ENCODE measurements at places on chromosomes 7 and 10. TPM values are rescaled to one million over a fixed set of nuclear protein-coding genes. Genes with fewer than 3 reads are reported as not detected.

- no peak for DNase-seq
- no peaks in the 10 kb centered on the region for H3K36me3 ChIP-seq
- no peak overlapping the region for H3K27ac ChIP-seq
- H3K4me1 ChIP-seq: no peaks in the 10 kb centered on the region
- no peaks in the 10 kb centered on the region for H3K27me3 ChIP-seq
These were observed 610.7 kb downstream of the DNAJB6 start for GRCh38 chr7:157947504-157947903.

- H3K36me3 ChIP-seq: no peaks in the 10 kb centered on the region
- H3K4me3 ChIP-seq: no peak overlapping the region
- no peaks in the 10 kb centered on the region for H3K4me1 ChIP-seq
- no peak for DNase-seq
These were observed 842.5 kb downstream of the GRID1 start for GRCh38 chr10:85524001-85524666.

- H3K27me3 ChIP-seq: peaks cover 22% of the 10 kb centered on the region
- H3K36me3 ChIP-seq: no peaks in the 10 kb centered on the region
- no peak overlapping the region for H3K27ac ChIP-seq
- H3K4me1 ChIP-seq: peaks cover 10% of the 10 kb centered on the region
These were observed 127.4 kb upstream of the FAM20C start for GRCh38 chr7:64916-65341.

GRCh38 chr10:113524539-113525490, 28.0 kb upstream of the HABP2 start:
- no peak for DNase-seq
- peaks cover 21% of the 10 kb centered on the region for H3K27me3 ChIP-seq
- no peaks in the 10 kb centered on the region for H3K36me3 ChIP-seq
- H3K4me1 ChIP-seq: no peaks in the 10 kb centered on the region
- no peak overlapping the region for H3K4me3 ChIP-seq
- H3K27ac ChIP-seq: no peak overlapping the region

- no peak overlapping the region for H3K27ac ChIP-seq
- H3K4me3 ChIP-seq: no peak overlapping the region
- H3K4me1 ChIP-seq: no peaks in the 10 kb centered on the region
- no peak for DNase-seq
- H3K36me3 ChIP-seq: no peaks in the 10 kb centered on the region
These were observed 473.7 kb downstream of the TYW1 start for GRCh38 chr7:67470256-67470751.

- no peak for DNase-seq
- no peaks in the 10 kb centered on the region for H3K4me1 ChIP-seq
- no peak overlapping the region for H3K27ac ChIP-seq
- H3K27me3 ChIP-seq: no peaks in the 10 kb centered on the region
These were observed 163.5 kb downstream of the SKAP2 start for GRCh38 chr7:26700893-26701292.

DNA sequence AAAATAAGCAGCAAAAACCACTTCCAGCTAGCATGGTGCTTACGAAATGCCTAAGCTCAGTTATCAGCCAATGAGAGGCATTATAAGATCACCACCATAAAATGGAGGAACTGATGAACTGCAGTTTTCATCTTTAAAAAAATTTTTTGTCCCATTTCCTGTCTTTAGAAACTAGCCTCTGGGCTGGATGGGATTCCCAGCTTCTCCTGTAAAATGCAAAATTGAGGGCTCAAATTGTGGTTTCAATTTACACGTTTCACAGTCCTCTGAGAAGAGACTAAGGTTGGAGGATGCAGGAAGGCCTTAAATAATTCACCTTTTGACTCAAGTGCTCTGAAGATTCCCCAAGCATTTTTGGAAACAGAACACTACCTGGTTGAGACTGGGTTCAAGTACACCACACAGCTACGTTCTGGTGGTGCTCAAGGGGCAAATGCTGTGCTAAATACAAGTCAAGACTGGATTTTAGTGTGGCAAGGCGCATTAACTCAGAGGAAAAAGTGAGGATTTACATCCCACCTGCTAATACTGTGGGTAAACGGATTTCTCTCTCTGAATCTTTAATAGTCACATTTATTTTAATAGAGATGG, 951 bp downstream of the ZNF25 start:
- H3K4me3 ChIP-seq: peak overlapping the region; percentile 96
- peak; percentile 6 for DNase-seq
- H3K27ac ChIP-seq: peak overlapping the region; percentile 97
- no peaks in the 10 kb centered on the region for H3K27me3 ChIP-seq
- H3K36me3 ChIP-seq: no peaks in the 10 kb centered on the region
- peaks cover 13% of the 10 kb centered on the region for H3K4me1 ChIP-seq

DNA sequence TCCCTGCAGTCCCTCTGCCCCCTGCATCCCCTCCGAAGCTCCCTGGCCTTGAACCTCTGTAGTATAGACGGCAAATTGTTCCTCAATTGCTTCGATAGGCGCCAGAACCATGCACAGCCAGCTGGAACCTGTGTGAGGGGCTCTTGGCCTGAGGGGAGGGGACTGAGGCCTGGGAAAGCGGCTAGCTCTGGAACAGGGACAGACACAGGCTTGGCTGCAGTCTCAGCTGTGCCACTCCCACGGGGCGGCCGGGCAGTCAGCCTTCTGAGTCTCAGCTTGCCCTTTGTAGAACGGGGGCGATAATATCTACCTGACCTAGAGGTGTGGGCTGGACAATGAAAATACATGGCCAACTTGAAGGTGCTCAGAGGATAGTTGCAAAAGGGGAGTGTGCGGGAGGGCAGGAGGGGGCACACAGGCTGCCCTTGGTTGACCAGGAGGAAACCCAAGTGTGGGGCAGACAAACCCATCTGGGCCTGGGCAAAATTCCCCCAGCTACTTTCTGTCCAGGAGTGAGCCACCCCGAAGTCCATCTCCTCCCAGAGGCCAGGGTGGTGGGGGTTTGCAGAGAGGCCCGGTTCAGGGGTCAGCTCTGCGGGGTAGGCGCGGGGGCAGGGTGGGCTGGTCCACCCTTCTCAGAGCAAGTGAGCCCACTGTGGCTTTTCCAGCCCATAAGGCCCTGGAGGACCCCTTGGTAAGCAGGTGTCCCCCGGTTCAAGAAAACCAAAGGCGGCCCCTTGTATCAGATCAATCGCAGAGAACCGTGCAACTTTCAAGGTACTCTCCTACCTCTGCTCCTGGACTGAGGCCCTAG, 4.6 kb downstream of the CRYGN start:
- no peaks in the 10 kb centered on the region for H3K36me3 ChIP-seq
- H3K4me3 ChIP-seq: no peak overlapping the region
- H3K27me3 ChIP-seq: peaks cover 33% of the 10 kb centered on the region
- H3K4me1 ChIP-seq: peaks cover 9% of the 10 kb centered on the region

- DNase-seq: no peak
- H3K4me3 ChIP-seq: no peak overlapping the region
- no peak overlapping the region for H3K27ac ChIP-seq
- no peaks in the 10 kb centered on the region for H3K27me3 ChIP-seq
These were observed 164.9 kb downstream of the NSUN6 start for GRCh38 chr10:18486438-18486837.

- no peaks in the 10 kb centered on the region for H3K27me3 ChIP-seq
- no peak overlapping the region for H3K4me3 ChIP-seq
- no peak for DNase-seq
- H3K36me3 ChIP-seq: no peaks in the 10 kb centered on the region
- H3K27ac ChIP-seq: no peak overlapping the region
These were observed 114.7 kb downstream of the ODAD2 start for GRCh38 chr10:27884185-27884641.

DNA sequence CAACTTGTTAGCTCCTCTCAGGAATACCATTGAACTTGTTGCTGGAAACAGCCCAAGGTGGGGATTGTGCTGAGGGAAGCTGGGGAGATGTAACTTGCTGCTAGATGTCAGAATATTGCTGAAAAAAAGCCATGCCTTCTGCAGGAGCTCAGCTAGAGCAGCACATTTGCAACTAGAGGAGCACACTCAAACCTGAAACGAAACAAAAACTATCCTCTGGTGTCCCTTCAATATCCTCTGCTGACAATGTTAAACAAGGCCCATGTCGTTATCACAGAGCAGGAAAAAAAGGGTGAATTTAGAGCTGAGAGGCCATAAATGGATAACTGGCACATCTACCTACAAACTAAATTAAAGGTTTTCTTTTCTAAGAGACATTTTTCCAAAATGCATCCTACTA, 53.7 kb upstream of the MACC1 start:
- no peaks in the 10 kb centered on the region for H3K36me3 ChIP-seq
- H3K4me3 ChIP-seq: no peak overlapping the region
- no peak for DNase-seq
- H3K4me1 ChIP-seq: no peaks in the 10 kb centered on the region
- H3K27ac ChIP-seq: no peak overlapping the region

- no peak overlapping the region for H3K27ac ChIP-seq
- no peak for DNase-seq
- H3K4me1 ChIP-seq: no peaks in the 10 kb centered on the region
These were observed 4.3 kb downstream of the ANKRD1 start for GRCh38 chr10:90916392-90917237.

GRCh38 chr7:25520516-25520915, 292.2 kb upstream of the NPVF start:
- no peak overlapping the region for H3K4me3 ChIP-seq
- no peak for DNase-seq
- no peak overlapping the region for H3K27ac ChIP-seq
- H3K4me1 ChIP-seq: peaks cover 17% of the 10 kb centered on the region
- no peaks in the 10 kb centered on the region for H3K36me3 ChIP-seq
- H3K27me3 ChIP-seq: peaks cover 10% of the 10 kb centered on the region

GRCh38 chr10:76878514-76878913, 759.1 kb downstream of the KCNMA1 start:
- no peak overlapping the region for H3K4me3 ChIP-seq
- H3K27ac ChIP-seq: no peak overlapping the region
- H3K4me1 ChIP-seq: peaks cover 22% of the 10 kb centered on the region

- H3K27me3 ChIP-seq: peaks cover 63% of the 10 kb centered on the region
- DNase-seq: no peak
- no peaks in the 10 kb centered on the region for H3K36me3 ChIP-seq
These were observed 167.2 kb downstream of the FRMD4A start for GRCh38 chr10:14163377-14164086.

DNA sequence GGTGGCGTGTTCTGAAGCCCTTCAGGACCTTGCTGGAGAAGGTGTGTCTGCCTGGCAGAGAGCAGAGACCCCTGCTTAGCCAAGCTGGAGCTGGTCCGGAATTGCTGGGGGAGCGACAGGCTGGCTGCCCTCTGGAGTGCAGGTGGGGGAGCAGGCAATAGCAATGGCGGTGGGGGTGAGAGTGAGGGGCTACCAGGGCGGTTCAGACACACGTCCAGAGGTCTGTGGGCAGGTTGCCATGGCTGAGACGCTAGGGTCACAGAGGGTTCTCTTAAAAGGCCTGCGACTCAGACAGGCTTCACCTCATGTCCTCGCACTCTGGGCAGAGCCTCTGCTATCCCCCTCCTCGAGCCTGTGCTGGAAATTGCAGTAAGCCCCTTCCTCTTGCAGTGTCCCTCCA, 329.0 kb upstream of the C7orf33 start:
- H3K27ac ChIP-seq: no peak overlapping the region
- peaks cover 15% of the 10 kb centered on the region for H3K27me3 ChIP-seq
- peaks cover 32% of the 10 kb centered on the region for H3K4me1 ChIP-seq
- H3K36me3 ChIP-seq: no peaks in the 10 kb centered on the region
- DNase-seq: no peak

DNA sequence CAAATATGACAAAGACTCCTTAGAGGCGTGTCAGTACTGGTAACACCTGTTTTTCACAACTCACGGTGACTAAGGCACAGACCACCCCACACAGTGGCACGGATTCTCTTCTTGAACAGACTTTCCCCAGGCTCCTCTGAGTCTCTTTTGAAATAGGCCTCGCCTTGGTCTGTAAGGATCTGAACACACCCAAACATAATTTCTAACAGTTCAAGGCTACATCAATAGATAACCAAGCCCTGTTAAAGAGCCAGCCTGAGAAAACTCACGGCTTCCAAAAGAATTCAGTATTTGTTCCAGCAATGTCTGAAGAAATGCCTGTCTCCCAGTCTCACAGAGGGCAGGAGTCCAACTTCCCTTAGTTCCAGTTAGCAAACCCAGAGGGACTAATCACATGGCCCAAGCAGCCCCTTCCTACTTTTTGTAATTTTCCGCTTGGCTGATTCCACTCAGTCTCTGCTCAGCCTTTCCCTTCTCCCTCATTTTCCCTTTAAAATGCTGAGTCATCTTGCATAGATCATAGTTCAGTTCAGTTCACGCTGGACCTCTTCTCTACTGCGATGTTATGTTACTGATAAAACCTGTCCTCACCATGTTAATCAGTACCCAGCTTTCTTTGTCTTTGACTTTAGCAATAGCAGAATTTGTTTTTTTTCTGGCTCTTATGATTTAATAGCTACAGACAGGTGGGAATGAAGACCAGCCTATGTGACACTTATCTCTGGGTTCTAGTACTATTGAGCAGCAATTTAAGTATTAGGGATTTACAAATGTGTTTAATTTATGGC, 22.6 kb upstream of the AKR1C3 start:
- no peaks in the 10 kb centered on the region for H3K4me1 ChIP-seq
- H3K27ac ChIP-seq: no peak overlapping the region
- H3K36me3 ChIP-seq: no peaks in the 10 kb centered on the region
- H3K4me3 ChIP-seq: no peak overlapping the region
- no peaks in the 10 kb centered on the region for H3K27me3 ChIP-seq

- no peak for DNase-seq
- H3K27ac ChIP-seq: no peak overlapping the region
- H3K4me1 ChIP-seq: no peaks in the 10 kb centered on the region
- no peaks in the 10 kb centered on the region for H3K36me3 ChIP-seq
These were observed 354.9 kb downstream of the BMPER start for GRCh38 chr7:34260279-34260678.

DNA sequence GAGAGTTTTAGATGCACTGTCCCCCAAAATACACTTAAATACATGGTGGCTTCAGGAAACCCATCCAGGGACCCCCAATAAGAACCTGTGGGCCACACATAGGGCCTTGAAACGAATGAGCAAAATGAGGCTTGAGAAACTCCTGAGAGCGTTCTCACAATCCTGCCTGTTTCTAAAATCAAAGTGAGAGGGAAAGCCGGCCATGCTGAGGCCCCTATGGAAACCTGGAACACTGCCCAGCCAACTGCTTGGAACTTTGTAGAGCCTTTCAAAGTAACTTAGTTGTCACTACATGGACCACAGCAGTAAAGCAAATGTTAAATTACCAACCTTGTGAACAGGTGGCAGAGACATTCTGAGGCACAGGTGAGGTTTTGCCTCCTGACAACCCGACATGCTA, 13.4 kb downstream of the SGMS1 start:
- H3K27ac ChIP-seq: peak overlapping the region; percentile 40
- H3K27me3 ChIP-seq: no peaks in the 10 kb centered on the region
- no peaks in the 10 kb centered on the region for H3K36me3 ChIP-seq
- DNase-seq: no peak

Gene AZGP1
- not detected for polyA plus RNA-seq

Gene OGDHL
- polyA plus RNA-seq: not detected

Gene EN2
- polyA plus RNA-seq: not detected

Gene NODAL
- not detected for polyA plus RNA-seq

Gene FAM25A
- polyA plus RNA-seq: not detected

Gene CFAP70
- 0.18 TPM for polyA plus RNA-seq

Gene CCDC3
- polyA plus RNA-seq: not detected

Gene DYDC2
- polyA plus RNA-seq: not detected

Gene CBLL1
- 75.0 TPM for polyA plus RNA-seq
